ENCODE measurements at places on chromosomes 3 and 15. TPM values are rescaled to one million over a fixed set of nuclear protein-coding genes. Genes with fewer than 3 reads are reported as not detected.
A peak's percentile ranks its signal among the peaks of the same experiment; 100 is the strongest.

GRCh38 chr3:172750069-172750367, 508 bp upstream of the ECT2 start:
- DNase-seq: no peak

GRCh38 chr3:158058495-158059130, 47.6 kb downstream of the SHOX2 start:
- no peak for DNase-seq

- peak; percentile 46 for DNase-seq
These were observed 5.3 kb upstream of the VIPR1 start for GRCh38 chr3:42497009-42497731.

- DNase-seq: no peak
These were observed 172.1 kb upstream of the COL8A1 start for GRCh38 chr3:99466331-99466730.

Gene TGM4
- not detected for total RNA-seq

DNA sequence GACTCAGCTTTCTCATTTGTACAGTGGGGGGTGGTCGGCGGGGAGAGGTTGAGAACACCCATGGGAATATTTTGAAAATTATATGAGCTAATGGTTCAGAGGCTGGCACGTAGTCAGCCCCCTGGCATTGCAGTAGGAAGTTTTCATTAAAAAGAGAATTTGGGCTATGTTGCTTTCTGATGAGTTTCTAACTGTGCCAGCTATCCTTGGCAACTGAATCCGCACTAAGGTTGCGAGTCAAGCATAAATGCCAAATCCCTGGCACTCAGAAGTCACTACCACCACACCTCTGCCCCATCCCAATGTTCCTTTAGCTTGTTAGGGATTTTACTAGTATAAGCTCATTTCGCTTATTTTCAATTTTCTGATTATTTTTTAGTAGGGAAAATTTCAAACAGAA, 91.6 kb downstream of the DNASE1L3 start:
- no peak for DNase-seq

DNA sequence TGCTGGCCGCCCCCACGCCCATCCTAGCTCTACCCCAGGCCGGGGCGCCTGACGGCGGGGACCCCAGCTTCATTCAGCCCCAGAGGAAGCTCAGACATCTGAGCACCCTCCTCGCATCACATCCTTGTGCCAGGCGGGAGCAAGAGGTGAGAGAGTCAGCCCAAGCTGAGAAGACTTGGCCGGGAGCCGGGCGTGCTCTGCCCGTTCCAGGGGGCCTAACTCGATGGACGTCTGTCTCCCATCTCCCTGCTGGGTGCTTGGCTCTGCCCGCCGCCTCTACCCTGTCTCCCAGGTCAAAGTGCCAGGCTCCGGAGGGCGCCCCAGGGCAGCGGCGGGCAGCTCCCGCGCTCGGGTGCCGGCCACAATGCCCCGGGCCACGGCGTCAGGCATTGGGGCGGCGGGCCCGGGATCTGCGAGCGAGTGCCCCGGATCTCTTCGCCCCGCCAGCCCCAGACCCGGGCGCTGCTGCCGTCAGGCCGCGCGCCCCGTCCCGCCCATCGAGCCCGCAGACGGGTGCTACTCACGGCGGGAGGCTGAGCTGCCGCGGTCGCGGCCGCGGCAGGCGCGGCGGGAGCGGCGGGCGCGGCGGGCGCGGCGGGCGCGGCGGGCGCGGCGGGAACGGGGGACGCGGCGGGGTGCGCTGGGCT, 388 bp downstream of the DAPK2 start:
- DNase-seq: no peak

Gene SCAANT1
- not detected for total RNA-seq

Gene OXTR
- 0.49 TPM for total RNA-seq

Gene PRR20G
- total RNA-seq: not detected

Gene SENP8
- 5.3 TPM for total RNA-seq

DNA sequence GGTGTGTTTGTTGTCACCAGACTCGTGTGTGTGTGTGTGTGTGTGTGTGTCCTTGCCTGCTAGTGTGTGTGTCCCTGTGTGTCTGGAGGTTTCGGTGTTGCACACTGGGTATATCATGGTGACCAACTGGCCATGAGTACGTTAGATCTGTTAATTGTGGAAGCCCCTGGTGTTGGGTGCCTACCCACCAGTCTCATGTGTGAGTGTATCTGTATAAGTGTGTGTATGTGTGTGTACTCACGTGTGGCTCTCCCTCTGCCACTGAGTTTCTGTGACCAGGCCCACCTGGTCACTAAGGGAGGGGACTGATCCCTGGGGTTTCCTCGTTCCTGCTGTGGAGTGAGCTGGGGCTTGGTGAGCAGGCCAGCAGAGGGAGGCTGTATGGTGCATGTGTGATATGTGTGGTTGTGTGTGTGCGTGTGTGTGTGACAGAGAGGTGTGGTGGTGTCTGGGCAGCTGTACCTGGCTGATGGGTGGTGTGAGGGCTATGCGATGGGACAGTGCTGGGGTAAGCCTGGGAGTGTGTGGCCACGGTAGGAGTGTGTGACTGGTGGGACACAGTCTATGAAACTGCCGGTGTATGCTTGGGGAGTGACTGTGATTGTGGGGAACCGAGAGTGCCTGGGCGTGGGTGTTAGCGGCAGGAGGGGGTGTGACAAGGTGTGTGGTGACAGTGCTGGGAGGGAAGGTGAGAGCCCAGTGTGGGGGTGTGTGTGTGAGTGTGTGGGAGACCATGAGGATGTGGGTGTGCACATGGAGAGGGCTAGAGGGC, 1.8 kb downstream of the PRKCD start:
- DNase-seq: no peak

DNA sequence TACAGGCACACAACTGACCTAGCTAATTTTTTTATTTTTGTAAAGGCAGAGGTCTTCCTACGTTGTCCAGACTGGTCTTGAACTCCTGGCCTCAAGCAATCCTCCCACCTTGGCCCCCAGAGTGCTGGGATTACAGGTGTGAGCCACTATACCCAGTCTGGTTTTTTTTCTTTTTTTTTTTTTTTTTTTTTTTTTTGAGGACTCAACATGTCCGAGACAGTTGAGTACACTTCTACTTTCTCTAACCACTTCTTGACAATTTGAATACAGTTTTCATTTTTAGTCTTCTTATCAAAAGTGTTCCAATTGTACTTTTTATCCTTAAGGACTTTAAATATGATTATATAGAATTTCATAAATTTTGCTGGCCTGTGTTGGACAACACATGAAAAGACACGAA, 7.4 kb upstream of the GSK3B start:
- DNase-seq: no peak

- DNase-seq: no peak
These were observed 70.2 kb downstream of the FAM43A start for GRCh38 chr3:194755671-194756459.

Gene TM4SF1
- 58.1 TPM for total RNA-seq

- no peak for DNase-seq
These were observed 11.9 kb downstream of the POMGNT2 start for GRCh38 chr3:43093974-43094373.

DNA sequence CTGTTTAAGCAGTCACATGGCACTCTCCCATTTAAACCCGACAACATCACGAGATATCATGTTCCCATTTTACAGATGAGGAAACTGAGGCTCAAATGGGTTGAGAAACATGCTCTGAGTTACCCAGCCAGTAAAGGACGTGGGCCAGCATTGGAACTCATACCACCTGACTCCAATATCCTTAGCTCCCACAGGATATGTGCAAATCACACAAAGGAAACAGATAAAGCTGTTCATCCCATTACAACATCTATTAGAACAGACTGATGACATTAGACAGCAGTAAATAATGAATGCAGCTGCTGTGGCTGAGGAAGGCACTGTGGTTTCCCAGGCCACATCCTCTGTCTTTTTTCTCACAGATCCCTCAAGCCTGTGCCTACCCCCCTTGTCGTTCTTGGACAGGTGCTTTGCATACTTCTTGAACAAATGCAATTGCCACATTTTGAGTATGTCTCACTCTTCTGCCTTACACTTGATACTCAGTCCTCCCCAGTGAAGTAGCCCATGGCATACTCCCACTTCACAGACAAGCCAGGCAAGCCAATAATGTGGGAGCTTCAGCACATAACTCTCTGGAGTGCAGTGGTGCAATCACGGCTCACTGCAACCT, 17.7 kb downstream of the FRMD4B start:
- DNase-seq: no peak

DNA sequence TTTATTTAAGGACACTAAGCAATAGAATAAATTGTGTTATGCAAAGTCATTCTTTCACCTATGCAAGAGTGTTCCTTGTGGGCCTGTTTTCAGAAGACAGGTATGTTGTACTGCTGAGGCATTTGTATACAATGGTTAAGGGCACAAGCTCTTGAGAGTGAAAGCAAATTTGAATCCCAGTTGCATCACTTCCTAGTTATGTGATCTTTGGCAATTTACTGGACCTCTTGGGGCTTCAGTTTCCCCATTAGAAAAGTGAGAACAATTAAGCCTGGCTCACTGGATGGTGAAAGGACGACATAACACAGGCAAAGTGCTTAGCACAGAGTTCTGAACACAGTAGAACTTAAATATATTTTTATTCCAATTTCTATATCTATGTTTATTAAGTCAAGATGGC, 117.4 kb downstream of the EFHB start:
- no peak for DNase-seq

Gene SLC51A
- total RNA-seq: not detected

GRCh38 chr3:99041747-99042146, 140.3 kb upstream of the DCBLD2 start:
- no peak for DNase-seq

Gene CYP1A2
- not detected for total RNA-seq

GRCh38 chr3:127420829-127421228, 133.0 kb upstream of the PRR20G start:
- DNase-seq: no peak

Gene RBM5
- 220 TPM for total RNA-seq

- no peak for DNase-seq
These were observed 57.3 kb downstream of the GPR171 start for GRCh38 chr3:151145713-151146070.

Gene CDHR4
- 0.62 TPM for total RNA-seq

DNA sequence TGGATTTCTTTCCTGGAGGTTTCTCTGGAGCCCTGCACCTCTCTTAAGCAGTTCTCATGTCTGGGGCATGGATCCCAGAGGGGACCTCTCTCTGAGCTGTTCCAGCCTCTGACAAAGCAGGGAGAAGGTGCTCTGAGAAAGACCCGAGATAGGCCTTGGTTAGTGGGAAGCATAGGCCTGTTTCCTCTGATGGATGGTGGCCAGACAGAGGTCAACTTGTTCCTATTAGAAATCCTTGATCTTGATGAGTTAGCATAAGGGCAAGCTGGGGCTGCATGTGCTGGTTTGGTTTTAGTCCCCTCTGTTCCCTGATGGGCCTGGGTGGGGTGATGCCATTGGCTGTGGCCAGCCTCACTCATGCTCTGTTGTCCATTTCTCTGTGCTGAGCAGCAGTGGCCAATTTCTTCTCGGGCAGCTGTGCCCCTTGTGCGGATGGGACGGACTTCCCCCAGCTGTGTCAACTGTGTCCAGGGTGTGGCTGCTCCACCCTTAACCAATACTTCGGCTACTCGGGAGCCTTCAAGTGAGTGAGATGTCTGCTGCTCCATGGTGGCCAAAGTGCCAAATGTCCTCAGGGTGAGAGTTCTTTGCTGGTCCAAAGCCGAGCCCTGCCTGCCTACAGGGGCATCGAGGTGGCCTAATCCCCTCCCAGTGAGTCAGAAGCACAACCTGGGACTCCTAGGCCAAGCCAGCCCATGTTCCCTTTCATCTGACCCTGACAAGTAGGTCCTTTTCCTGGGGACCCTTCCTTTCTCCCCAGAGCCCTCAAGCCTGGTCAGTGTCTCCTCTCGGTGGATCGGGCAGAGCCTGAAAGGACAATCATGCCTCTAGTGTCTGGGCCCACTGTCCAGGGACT, 9.0 kb downstream of the TF start:
- no peak for DNase-seq

GRCh38 chr3:142209655-142210054, 15.7 kb downstream of the GK5 start:
- no peak for DNase-seq

GRCh38 chr15:95520511-95520910, 810.0 kb upstream of the NR2F2 start:
- DNase-seq: no peak

GRCh38 chr3:21188459-21188858, 562.6 kb downstream of the ZNF385D start:
- DNase-seq: no peak

DNA sequence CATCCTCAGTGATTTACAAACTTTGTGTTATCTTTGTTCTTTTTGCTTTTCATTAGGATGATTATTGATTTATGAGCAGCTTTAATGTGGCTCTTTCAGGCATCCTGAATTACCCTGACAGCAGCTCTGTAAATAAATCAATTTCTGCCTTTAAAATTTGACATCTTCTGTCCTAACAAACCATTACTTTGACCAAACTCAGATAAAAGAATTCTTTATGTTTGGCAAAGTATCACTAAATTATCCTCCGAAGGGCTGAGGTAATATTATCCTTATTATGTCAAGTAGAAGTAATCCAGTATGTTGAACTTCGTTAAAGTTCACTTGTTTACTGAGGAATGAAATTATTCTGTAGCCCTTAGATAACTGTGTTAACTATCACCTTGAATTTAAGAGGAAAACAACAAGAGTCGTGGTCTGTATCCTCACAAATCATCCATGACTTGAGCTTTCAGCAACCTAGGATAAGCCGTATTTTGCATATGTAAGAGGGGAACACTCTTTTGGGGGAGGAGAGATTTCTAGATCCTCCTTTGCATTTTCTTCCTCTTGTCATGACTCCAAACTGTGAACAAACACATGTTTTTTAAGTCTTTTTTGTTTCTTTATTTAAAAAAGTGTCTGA, 173.2 kb upstream of the STAC start:
- no peak for DNase-seq

DNA sequence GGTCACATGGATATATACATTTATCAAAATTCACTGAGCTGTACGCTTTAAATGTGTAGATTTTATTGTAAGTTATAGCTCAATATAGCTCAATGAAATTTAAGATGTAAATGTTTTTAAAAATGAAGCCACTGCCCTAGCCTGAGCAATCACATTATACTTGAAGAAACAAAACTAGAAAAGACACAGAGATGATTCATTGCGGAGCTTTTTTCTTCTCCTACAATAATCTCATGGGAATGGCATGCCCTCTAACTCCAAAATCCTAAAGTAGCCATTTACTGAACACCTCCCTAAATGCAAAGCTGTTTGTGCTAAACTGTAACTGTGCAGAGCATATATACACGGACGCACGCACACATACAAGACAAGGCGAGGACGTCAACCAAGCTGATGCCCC, 84.2 kb downstream of the MYO9A start:
- no peak for DNase-seq

- no peak for DNase-seq
These were observed 685.6 kb downstream of the AGBL1 start for GRCh38 chr15:86765281-86765680.

GRCh38 chr15:63052077-63052841, 9.7 kb downstream of the TPM1 start:
- no peak for DNase-seq

DNA sequence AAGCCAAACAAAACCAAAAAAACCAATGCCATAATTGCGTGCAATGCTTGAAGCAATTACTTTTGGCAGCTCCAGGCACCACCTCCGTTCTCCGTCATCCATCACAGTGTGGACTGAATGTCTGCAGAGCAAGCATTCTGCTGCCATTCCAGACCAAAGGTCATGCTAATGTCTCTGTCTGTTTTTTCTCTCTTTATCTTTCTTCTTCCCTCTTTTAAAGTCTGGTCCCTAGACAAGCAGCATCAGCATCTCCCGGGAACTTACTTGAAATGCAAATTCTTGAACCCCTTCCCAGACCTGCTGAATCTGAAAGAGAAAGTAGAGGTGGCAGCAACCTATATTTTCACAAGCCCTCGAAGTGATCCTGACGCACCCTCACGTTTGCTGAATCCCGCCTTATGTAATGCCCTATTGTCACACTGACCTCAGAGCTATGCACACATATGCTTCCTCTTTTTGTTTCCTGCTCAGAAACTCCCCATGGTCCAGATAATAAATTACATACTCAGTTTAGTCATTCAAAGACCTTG, 297.3 kb upstream of the PROK2 start:
- no peak for DNase-seq

Gene TTLL3
- 98.3 TPM for total RNA-seq

Data from ureter (tissue), 1 donor.